ENCODE measurements at places on chromosomes 3 and 15.

DNA sequence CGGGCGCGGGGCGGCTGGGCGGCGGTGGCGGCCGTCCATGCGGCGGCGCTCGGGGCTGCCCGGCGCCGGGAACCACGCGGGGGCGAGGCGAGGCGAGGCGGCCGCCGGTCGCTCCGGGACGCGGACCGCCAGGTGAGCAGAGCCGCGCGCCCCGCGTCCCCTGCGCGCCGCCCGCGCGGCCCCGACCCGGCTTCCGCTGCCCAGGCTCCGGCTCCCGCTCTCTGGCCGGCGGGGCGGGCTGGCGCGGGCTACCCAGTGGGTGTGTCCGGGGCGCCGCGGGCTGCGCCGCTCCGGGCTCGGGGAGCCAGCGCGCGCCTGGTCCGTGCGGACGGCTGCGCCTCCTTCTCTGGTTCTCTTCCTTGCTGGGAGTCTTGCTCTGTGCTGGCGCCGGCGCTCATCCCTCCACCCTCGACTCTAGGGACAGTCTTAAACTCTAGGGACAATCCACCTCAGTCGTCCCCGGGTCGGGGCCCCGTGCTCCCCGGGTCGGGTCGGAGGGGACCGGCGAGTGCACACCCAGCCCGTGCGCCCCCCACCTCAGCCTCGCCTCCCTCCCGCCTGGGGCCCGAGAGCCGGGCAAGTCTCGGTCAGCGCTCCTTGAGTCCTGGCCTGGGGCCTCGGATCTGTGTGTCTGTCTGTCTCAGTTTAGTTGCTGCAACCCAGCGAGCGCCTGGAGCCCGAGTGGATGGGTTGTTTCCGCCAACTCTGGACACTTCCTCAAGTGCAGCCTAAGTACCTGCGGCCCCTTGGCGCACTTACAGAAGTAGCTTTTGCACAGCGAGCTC lies 488 bp downstream of the THSD4 start:
- no peak for DNase-seq

DNA sequence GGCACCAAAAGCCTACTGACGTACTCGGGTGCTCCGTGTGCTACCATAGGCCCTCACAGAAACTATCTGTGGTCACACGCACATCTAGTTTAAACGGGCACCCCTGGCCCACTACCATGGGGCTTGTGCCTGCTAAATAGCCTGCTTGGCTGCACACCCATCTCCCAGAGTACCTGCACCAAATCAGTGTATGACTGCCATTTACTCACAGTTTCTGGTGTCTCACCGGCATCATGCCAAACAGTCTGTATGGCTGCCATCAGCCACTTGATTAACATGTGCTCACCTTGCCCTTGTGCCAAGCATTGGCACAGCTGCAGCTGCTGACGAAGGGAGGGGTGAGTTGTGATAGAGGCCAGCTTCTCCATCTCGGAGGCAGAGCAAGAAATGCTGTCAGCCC lies 232.7 kb downstream of the IGSF11 start:
- no peak for DNase-seq

GRCh38 chr15:65730549-65731172 lies 61.4 kb downstream of the DENND4A start:
- DNase-seq: no peak

DNA sequence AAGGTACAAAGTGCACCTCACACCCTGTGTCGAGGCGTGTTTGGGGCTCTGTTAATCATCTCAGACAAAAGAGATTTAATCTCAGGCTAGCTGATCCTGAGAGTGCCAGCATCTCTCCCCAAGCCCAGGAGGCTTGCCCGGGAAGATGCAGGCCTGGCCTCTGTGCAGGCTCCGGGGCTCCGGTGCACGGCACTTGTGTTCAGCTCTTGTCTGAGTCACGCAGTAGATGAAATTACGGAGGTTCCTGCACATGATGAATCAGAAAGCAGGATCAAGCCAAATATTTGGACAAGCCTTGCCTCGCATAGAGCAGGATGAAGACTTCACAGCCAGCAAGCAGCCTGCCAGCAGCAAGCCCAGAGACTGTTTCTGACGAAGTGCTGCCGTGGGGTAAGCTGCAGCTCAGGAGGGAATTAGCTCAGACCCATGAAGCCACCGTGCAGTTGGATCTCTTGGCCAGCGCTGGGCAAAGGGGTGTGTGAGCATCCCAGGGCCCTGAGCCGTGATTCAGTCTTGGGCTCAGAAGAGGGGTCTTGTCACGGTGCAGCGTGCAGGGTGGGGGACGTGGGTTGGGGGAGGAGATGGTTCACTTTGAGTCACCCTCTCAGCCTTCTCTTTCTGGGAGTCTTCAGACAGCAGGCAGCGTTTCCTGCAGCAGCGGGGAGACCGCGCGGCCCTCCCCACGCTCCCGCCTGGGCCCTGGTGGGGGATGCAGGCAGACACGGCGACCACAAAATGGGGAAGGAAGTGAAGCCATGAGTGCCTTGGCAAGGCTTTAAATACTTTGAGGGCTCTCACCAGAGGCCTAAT lies 89.2 kb upstream of the MEF2A start:
- DNase-seq: no peak

DNA sequence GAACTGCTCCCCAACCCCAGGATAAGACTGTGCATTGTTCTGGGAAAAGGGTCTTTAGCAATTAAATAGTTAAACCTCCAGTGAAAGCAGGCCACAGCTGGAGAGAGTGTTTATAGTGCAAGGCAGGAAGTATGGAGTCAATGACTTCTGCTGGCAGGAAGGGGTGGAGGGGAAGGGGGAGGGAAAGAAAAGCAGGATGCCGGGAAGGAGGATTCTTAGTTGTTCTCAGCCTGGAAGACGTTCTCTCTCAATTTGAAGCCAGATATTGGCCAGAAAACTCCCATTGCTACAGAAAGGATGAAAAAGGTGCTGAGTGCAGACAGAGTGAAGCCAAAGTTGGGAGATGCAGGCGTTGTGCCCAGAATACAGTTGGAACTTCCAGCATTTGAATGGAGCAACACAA lies 35.7 kb upstream of the ACTL6A start:
- no peak for DNase-seq

DNA sequence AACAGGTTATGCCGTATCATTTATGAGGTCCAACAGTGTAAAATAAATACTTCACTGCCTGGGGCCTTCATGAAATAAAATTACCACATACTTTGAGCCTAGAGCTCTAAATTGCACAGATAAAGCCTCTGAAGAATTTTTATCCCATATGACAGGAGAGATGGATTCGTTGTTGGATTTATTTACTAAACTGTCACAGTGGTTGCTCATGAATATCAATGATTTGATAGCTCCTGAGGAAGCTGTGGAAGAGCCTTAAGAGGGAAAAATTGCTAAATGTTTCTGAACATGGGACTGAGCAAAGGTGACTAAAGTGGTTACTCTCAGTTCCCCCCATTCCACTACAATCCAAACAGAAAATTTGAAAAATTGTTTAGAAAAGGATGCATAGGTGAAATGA lies 558.9 kb upstream of the IL12A start:
- DNase-seq: no peak

GRCh38 chr3:71469138-71469435 lies 114.4 kb downstream of the FOXP1 start:
- no peak for DNase-seq

DNA sequence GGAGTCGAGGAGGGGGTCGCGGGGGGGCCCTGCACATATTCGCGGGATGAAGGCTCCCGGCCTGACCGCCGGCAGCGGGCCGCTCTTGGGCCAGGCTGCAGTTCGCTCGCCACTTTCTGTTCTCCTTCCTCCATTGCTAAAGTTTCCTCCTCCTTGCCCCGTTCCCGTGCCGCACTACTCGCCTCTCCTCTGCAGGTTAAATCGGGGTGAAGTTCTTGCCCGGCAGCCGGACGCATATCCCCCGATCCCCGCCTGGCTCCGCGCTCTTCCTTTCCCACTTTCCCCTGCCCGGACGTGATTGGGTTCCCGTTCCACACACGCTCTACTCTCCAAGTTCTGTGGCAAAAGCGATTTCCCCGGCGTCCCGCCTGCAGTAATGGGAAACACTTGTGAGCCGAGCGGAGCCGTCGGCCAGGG lies 556 bp downstream of the CRYBG3 start:
- peak; percentile 27 for DNase-seq

DNA sequence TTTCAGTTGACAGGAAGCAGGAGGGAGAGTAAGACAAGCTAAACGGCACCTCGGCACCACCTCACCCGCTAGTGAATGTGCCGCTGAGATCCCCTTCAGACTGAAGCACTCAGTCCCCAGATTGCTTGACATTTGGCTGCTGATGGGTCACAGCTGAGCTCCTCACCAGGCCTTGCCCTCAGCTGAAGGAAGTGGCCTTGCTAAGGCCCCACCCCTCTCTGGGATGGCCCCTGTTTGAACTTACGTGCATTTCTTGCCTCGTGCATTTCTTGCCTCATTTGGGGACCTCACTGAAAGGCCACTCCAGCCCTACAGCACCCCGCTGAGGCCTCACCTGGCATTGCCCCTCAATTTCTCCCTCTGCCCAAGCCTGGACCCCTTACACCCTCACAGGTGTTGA lies 39.8 kb downstream of the EOGT start:
- no peak for DNase-seq

DNA sequence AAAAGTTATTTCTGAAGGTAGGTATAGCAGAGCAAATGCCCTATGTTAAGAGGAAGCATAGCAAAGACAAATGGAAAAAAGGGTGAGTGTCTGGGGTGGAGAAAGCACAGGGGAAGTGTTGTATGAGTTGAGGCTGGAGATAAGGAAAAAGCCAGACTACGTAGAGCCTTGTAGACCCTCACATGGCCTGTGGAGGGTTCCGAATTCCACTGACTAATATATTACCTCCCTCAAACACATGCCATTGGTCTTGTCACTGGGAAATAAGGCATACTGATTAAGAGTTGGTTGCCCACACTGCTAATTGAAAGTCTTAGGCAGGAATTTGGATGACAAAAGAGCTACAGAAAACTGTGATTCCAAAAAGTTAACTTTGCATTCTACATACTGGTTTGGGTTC lies 65.2 kb downstream of the TRAT1 start:
- no peak for DNase-seq

GRCh38 chr3:139672884-139673283 lies 4.9 kb downstream of the NMNAT3 start:
- no peak for DNase-seq

DNA sequence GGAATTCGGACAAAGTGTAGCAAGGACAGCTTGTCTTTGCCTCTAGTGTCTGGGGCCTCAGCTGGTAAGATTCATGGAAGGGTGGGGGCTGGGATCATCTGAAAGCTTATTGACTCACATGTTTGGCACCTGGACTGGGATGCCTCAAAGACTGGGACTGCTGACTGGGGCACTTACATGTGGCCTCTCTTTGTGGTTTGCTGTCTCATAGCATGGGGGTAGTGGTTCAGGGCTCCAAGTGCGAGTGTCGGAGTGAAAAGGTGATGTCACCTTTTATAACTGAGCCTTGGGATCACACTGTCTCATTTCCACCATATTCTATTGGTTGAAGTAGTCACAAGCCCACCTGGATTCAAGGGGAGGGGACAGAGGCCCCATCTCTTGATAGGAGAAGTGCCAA lies 6.8 kb downstream of the MFSD1 start:
- no peak for DNase-seq

DNA sequence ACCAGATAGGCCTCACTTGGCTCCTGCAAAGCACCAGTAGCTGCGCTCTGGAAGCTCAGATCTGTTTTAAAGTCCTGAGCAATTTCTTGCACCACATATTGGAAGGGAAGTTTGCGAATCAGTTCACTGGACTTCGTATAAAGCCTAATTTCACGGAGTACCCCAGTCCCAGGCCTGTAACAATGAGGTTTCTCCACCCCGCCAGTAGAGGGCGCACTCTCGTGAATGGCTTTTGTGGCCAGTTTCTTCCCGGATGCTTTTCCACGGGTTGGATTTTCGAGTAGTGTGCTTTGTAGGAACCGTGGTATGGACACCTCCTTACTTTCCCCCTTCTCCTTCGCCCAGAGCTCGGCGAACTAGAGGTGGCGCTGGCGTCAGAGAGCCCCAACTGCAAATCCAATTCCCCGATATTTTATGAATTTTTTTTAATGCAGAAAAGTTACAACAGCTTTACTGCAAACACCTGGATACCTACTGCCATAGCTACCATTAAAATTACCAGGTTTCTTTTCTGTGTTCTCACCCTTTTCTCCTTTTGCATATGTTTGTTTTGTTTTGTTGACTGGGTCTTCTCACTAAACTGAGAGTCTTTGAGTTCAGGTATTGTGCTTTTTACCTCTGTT lies 13.3 kb downstream of the RARB start:
- no peak for DNase-seq

- DNase-seq: no peak
Observed at GRCh38 chr3:180530276-180530675, 71.7 kb upstream of the TTC14 start.

- DNase-seq: no peak
Observed at GRCh38 chr3:144039661-144040060, 68.0 kb downstream of the DIPK2A start.

- no peak for DNase-seq
Observed at GRCh38 chr3:10845839-10846656, 30.0 kb downstream of the SLC6A11 start.

Data from omental fat pad (tissue), 4 donors.